ENCODE measurements at places on chromosomes 16 and 17.

DNA sequence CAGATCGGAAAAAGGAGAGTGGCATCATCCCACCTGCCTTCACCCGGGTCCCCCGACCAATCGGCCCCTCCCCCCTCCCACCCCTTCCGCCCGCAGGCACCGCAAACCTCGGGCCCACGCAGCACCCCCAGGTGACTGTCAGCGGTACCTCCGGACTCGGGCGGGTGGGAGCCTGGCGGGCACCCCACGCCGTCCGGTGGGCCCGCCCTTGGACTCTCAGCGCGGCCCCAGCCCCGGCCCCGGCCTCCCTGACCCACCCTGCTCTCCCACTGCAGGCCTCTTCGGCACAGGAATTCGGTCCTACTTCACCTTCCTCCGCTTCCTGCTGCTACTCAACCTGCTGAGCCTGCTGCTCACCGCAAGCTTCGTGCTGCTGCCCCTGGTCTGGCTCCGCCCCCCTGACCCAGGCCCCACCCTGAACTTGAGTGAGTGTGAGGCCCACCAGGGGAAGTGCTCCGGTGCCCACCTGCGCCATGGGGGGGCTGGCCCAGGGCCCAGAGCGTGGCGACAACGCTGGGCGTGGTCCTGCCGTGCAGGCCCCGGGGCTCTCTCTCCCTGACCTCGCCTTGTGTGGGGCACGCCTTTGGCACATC is 1.6 kb downstream of the TMC8 start:
- no peak for DNase-seq

DNA sequence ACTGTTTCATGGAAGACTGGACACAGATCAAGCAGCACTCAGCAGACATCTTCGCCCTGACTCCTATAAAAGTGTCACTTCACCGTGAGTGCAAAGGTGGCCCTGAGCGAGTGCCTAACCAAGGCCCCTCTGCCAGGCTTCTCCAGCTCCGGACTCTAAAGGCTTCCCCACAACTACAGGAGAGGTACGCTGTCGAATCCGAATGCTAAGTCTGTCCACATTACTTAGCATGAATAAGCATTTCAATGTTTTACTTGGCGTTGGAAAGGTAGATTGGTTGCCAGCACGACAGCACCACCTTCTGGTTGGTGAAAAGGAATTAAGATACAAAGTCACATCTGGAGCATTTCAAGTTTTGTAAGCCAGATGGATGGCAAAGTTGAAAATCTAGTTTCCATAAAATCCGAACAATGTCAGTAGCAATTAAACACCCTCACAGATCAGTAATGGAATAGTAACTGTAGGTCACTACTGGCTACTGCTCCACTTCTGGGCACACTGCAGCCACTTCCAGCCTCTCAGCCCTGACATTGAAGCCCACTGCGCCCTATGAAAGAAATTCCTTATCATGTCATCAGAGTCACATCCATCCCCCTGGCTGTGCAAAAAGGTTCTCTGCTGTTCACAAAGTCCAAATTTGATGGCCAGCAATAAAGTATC is 100.9 kb downstream of the PARN start:
- DNase-seq, result peak; percentile 82

- DNase-seq, result no peak
These were observed 59.1 kb downstream of the TRIM37 start for GRCh38 chr17:59047616-59048015.

- DNase-seq, result no peak
These were observed 63.9 kb downstream of the CPPED1 start for GRCh38 chr16:12739738-12740137.

GRCh38 chr17:8941980-8942622 is 23.4 kb downstream of the PIK3R5 start:
- no peak for DNase-seq

- no peak for DNase-seq
These were observed 489.6 kb downstream of the CDH13 start for GRCh38 chr16:83116274-83116892.

- DNase-seq, result no peak
These were observed 145.2 kb downstream of the PMP22 start for GRCh38 chr17:15119968-15120367.

DNA sequence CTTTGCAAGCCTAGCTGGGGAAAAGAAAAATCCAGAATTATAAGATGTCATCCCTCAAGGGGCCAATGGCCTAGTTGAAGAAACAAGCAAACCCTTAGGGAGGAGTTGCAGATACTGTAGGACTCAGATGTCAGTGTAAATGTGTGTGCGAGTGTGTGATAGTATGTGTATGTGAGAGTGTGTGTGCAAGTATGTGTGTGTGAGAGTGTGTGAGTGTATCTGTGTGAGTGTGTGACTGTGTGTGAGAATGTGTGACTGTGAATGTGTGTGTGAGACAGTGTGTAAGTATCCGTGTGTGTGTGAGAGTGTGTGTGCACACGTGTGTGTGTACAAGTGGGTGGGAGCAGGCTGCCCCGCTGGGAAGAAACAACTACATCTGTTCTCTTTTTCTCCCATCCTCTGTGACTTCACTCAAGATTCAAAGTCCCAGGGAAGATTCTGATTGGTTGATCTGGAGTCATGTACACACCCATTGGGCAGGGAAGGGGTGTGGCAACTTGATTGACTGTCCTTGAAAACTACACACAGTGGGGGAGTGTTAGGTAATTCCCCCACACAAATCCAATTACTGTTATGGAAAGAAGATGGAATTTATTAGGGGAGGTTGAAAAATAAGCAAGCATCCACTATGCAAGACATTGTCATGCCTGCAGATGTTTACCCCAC is 40.7 kb downstream of the IRX3 start:
- no peak for DNase-seq

- no peak for DNase-seq
These were observed at the start of gene MMP28 for GRCh38 chr17:35795007-35795870. MMP28 (minus strand) TSS chr17:35795641; CDS start chr17:35795377, 264 bp downstream.

Measured in uterus (tissue), 4 donors.